ENCODE measurements at places on chromosomes 6 and 20.

GRCh38 chr6:163243692-163244589 lies 170.6 kb upstream of the QKI start:
- no peak for DNase-seq

DNA sequence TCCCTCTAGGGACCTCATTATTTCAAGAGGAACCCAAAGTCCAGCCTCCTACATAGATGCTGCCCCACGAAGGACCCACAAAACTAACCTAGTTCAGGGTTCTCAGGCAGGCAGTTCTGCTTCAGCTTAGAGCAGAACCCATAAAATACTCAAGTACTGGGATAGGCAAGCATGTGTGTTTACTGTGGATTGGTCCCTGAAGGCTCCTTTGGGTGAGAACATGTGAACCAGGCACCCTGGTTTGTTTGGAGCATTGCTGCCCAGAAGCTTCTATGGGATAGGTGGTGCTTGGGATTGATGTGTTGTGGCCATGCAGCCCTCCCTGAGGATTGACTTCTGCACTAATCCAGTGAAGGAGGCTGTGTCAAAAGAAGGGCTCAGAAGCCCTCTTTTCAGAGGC lies 14.9 kb upstream of the EFHC1 start:
- no peak for DNase-seq

GRCh38 chr20:24653306-24653705 lies 183.9 kb downstream of the SYNDIG1 start:
- DNase-seq = no peak

DNA sequence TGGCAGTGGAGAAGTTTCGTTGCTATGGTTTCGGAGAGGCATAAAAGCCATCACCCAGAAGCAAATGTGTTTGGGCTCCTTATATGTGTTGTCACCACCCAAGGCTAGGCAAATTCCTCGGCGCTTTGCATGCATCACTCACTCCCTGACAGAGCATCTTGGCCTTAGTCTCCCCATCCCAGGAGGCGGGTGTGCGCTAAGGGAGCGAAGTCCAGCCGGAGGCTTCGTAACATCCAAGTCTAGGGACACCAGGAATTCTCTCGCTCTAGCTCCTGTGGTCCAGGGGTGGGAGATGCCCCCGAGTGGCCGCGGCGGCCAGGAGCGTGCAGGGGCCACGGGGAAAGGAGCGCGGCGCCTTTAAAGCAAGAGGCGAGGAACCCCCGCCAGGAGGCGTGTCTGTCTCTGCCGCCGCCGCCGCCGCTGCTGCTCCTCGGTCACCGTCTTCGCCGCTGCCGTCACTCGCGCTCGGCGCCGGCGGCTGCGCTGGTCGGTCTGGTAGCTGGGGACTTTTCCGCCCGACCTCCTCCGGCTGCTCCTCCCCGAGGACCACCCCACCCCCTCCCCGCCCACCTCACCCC lies at the start of gene GRIK2:
GRIK2 (plus strand) TSS at position 458 of the 578 bp plus-strand sequence.
- no peak for DNase-seq

DNA sequence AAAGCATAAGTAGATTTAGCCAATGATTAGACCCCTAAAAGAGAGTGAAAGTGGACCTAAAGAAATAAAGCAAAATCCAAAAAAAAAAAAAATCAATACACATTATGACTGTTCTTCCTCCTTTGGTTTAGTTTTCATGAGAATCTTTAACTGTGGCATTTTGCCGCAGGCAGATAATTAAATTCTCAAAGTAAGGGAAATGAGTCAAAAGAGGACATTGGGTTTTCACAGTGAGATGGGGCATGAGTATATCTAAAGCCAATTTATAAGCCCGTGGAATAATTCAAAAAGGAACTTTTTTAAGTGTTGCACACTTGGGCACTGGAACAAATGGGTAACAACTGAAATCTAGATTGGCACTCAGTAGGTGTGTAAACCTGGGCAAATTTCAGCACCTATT lies 230.3 kb downstream of the PKHD1 start:
- no peak for DNase-seq

GRCh38 chr6:36054415-36054814 lies 26.8 kb downstream of the MAPK14 start:
- no peak for DNase-seq

DNA sequence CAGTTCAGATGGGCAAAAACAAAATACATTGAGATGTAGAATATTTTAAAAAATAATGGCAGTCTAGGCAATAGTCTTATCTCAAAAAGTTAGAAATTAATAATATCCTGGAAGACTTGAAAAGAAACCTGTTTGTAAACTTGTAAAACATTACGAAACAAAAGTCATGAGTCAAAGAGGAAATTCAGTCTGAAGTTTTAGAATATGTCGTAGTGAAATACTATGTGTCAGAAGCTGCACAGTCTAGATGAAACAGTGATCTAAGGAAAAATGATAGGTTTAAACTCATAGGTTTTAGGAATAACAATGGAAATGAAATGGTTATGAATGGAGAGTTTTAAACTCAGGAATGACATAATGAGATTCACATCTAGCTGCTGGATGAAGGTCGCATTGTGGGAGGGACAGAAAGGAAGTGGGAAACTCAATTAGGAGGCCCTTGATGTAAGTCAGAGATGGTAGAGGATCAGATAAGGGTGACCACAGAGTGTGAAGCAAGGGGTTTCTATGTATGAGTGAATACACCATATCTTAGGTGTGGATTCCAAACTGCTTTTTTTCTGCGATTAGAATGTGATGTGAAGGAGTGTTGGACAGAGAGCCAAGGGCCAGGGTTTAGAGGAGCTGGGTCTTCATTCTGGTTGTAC lies 2.8 kb downstream of the SNRPB2 start:
- DNase-seq = no peak

- DNase-seq = no peak
These were observed 37.3 kb downstream of the KCNB1 start for GRCh38 chr20:49445176-49445575.

DNA sequence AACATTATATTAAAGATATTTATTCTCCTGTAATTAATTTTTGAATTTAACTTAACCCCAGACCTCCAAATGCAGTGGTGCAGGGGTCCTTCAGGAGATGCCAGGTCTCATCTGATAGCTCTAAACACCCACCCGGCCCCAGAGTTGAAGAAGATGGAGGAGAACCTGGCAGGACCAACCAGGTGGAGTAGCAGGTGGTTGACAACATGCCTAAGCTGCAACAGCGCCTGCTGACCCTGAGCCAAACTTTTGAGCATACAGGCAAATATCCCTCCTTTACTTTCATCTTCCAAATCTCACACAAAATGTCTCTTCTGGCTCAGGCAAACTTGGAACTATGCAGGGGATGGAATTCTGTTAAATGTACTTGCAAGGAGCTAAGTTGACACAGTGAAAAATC lies 145.3 kb upstream of the TCF21 start:
- no peak for DNase-seq

DNA sequence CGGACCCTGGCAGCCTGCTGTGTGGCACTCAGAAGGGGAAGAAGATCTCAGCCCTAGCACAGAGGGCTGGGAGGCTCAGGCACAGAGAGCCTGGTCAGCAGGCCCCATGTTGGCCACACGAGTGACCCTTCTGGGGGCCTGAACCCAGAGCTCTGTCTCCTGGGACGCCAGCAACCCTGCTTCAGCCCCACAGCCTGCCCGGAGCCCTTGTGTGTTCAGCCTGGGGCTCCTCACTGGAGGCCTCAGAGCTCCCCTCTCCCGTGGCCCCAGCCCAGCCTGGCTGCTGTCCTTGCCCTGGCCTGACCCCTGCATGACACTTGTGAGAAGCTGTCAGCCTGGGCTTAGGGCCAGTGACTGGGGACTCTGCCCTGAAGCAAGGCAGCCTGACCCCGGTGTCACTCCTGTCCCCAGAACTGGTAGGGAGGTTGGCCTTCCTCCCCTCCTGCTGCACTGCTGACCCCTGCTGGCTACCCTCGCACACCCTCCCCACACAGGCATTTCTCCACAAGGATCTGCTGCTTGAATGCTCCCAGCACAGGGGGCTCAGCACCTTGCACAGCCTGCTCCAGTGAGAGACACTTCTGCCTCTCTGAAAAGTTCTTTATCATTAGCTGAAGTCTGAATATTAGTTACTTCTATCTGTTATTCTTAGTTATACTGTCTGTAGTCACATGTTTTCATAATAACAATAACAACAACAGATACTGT lies 15.4 kb upstream of the IP6K3 start:
- DNase-seq = peak; percentile 9

DNA sequence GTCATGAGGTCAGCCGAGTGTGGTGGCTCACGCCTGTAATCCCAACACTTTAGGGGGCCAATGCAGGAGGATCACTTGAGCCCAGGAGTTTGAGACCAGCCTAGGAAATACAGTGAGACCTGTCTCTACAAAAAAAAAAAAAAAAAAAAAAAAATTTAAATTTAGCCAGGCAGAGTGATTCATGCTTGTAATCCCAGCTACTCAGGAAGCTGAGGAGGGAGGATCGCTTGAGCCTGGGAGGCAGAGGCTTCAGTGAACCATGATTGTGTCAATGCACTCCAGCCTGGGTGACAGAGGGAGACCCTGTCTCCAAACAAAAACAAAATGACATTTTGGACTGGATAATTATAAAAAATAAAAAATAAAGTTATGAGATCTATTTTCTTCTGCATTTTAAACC lies 56.2 kb downstream of the ADGRF1 start:
- DNase-seq = no peak
